ENCODE measurements at places on chromosomes 6 and 20.

DNA sequence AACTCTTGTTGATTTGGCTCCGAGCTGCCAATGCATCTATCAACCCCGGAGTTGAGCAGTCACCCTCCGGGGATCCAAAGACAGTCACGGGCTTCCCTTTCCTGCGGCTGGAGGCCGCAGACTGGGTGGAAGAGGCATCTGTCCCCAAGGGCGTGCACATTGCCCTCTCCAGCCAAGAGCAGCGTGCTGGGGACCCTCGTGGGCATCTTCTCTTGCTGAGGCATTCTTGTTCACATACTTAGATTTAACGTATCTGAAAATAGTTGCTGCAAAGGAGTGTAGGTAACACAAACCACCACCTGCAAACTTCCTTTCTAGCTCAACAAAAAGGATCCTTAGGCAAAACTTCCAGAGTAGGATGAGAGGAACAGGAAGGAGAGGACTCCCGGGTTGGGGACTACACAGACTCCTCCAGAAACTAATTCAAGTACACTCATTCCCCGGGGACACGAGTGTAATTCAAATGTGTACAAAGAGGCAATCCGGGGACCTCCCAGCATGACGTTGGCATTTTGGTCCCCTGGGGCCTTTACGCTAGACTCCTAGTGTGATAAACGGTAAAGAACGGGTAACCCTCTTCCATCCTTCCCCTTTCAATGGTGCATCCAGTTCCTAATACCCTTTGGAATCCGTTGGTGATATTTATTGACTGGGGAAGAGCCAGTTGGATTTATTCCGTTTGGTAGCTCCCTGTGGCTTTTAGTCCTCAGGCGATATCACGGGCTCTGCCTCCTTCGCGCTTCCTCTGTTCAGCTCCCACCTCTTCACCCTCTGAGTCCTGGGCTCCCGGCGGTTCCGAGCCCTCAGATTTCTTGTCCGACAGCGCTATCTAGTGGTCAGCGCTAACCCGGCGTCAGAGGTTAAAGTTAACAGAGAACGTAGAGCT, 2.7 kb upstream of the COL12A1 start:
- no peak for DNase-seq

- DNase-seq = no peak
Measured at GRCh38 chr20:56422824-56423189, 10.7 kb downstream of the CASS4 start.

DNA sequence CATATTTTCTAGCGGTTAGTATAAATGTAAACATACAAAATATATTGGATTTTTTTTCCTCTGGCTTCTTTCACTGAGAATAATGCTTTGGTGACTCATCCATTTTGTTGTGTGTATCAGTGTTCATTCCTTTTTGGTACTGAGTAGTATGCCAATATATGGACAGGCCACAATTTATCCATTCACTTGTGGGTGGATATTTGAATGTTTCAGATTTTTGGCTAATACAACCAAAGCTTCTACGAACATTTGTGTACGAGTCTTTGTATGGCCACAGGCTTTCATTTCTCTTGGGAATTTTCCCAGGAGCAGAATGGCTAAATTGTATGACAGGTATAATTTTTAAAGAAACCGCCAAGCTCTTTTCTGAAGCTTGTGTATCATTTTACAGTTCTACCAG, 677.5 kb downstream of the HDGFL1 start:
- no peak for DNase-seq

- no peak for DNase-seq
Measured at GRCh38 chr20:34243377-34243776, 2.2 kb downstream of the ASIP start.

DNA sequence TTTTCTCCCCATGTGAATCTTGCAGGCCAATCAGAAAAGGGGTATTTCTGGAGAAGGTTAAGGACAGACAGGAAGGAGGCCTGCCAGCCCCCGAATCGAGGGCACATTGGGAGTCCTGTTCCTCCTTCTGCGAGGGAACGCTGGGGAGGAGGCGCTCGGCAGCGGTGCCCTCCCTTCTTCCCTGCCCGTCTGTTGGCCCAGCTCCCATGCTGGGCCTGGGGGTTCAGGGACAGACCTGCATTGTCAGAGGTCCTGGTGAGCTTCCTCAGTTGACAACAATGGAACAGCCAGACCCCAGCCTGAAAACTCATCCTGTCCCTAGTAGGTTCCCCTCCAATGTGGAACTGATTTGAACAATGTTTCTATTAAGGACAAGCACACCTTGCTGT, 15.1 kb upstream of the SYNJ2 start:
- DNase-seq = no peak

DNA sequence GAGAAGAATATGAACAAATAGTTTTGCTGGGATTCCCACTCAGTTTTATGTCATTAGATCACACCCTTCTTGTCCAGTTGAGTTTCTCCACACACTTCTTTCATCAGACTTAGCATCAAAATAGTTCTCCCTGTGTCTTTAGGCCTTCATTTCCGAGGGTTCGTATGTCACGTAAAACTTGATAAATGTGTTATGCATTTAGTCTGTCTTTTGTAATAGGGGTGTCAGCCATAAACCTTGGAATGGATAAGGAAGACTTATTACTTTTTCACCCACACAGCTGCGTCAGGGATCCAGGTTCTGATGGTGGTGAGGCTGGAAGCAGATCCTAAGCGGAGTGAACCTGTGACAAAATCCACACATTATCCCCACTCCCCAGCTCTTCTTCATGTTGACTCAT, 246.8 kb downstream of the CD83 start:
- DNase-seq = no peak

- DNase-seq = no peak
Measured at GRCh38 chr6:137272403-137272802, 53.2 kb upstream of the IFNGR1 start.

GRCh38 chr20:56630506-56631317, 1.6 kb downstream of the TFAP2C start:
- DNase-seq = no peak

- DNase-seq = no peak
Measured at GRCh38 chr20:63009988-63010769, 3.4 kb upstream of the BHLHE23 start.

- no peak for DNase-seq
Measured at GRCh38 chr6:131980791-131981623, 29.8 kb upstream of the CCN2 start.

DNA sequence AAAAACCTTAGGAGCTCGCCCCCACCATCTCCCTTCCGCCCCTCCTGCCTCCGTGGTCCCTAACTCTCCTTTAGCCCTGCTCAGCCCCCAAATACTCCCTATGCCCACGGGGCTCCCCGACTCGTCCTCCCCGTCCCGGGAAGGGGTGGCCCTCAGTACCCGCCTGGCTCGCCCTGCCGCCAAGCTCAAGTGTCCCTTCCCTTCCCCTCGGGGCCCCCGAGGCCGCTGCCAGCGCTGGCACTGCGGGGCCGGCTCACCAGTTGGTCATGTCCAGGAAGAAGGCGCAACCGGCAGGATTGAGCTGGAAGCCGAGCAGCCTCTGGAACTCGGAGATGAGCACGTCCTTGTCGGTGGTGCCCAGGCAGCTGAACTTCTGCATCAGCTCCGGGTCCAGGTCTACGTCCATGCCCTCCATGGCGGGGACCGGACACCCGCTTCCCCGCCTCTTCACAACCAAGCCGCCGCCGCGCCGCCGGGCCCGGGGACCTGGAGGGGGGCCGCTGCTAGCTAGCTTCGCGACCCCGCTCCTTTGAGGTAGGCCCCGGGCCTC, 303 bp downstream of the ILRUN start:
- no peak for DNase-seq

Data from right renal cortex interstitium (tissue), 3 donors.